NCI-H2227 treated with DMSO at 0.1 percent for 48 hours (cell line): ENCODE measurements at places on chromosomes 12 and 14.

- DNase-seq, result no peak
Measured at GRCh38 chr12:96416033-96416799, 16.0 kb upstream of the CDK17 start.

GRCh38 chr14:29717901-29718300 lies 209.7 kb downstream of the PRKD1 start:
- DNase-seq, result no peak

DNA sequence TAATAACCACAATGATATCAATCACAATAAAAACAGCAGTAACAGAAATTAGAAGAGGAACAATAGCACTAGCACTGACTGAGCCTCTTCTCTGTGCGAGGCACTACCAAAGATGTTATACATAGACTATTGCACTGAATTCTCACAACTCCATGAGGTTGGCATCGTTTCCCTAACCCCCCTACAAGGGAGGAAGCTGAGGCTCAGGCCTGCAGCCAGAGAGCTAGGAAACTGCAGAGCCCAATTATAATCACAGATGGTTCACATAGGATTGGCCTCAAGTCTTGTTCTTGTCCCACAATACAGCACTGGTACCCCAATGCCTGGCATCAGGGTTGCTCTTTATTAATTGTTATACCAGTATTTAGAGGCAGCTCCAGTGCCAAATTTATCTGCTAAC lies 278.0 kb downstream of the CEP128 start:
- no peak for DNase-seq

DNA sequence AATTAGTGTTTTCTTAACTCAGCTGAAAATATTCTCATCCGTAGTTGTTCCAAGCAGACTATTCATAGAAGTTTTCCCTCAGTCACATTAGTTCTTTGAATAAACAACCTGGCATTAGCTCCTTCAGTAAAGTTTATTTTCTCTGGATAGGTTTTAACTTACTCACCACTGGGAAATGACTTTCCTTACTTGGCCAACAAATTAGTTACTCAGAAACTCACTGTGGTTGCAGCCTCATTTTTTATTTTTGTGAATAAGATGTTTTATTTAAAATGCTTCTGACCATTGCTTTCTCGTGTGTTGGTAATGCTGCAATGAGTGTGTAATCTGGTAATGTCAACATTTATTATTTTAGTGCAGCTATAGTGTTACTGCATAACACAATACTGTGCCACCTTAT lies 74.9 kb downstream of the NOVA1 start:
- DNase-seq, result no peak

GRCh38 chr12:52132754-52133161 lies 53.3 kb downstream of the SMIM41 start:
- DNase-seq, result no peak

GRCh38 chr12:14410841-14411569 lies 45.5 kb downstream of the ATF7IP start:
- DNase-seq, result no peak

DNA sequence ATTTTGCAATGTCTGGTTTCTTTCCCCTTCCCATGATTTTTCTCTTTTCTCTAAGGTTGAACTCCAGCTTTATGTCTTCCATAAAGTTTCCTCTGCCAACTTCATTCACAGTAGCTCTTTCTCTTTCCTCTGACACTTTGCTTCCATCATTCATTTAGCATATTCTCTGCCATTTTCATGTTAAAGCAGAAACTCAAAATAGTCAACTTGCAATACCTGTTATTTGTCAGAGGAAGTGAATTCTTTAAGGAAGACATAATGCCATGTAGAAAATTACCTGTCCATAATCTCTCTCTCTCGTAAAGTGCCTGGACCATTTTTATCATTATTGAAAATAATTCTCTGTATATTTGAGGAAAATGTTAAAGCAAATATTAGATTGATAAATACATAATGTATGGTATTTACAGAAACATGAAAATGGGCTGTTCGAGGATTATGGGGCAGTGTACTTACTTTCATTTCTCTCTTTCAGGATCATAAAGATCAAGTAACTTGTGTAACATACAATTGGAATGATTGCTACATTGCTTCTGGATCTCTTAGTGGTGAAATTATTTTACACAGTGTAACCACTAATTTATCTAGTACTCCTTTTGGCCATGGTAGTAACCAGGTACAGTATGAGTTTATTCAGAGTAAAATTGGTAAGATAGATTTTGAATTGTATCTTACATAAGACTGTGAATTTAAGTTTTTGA lies 12.6 kb downstream of the NEDD1 start:
- DNase-seq, result peak; percentile 8

GRCh38 chr14:58639198-58639565 lies 1.4 kb downstream of the DACT1 start:
- no peak for DNase-seq

DNA sequence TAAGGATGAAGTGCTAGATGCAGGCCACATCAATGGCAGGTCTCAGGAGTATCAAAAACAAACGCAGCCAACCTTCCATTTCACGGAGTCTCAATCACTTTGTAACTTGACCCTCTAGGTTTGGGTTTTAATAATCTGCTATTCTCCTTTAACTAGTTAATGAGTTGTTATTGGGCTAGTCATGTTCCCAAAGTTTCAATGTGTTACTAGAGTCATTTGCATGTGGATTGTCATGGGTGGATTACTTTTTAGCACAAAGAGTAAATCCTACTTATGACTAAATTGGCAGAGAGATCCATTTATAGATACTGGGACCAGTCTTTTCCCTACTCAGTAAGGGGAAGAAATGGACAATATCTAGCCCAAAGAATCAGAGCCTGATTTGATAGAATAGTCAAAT lies 151.0 kb downstream of the BCAT1 start:
- DNase-seq, result no peak

- DNase-seq, result no peak
Measured at GRCh38 chr12:5520037-5520436, 88.1 kb downstream of the NTF3 start.

DNA sequence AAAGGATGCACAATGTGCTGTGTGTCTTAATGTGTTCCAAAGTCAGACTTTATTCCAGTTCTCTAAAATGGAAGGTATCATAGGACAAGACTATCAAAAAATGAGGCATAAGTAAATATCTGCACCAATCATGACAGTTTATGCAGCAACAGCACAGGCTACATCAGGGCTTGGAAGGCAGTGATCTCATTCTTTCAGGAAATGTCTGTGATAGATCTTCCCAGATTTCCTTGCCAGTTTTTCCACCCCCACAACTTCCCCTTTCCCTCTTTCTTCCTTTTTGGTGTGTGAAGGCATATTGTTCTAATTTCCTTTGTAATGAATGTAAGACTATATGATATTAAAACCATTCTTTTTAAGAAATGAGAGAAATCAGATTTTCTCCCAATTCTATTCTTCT lies 326.7 kb downstream of the ATP23 start:
- no peak for DNase-seq

DNA sequence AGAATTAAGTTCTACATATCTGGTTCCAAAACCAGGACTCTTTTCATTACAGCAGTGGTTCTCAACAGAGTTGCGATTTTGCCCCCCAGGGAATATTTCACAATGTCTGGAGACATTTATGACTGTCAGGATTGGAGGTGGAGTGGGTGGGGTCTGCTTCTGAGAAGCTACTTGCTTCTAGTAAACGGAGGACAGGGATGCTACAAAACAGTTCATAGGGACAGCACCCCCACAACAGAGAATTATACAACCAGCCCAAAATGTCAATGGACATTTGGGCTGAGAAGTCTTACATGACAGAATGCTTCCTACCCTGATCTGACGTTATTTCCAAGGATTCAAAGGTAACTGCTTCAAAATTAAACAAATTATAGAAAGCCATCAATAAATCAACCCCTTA lies 739 bp upstream of the SPATA7 start:
- DNase-seq, result no peak

- DNase-seq, result no peak
Measured at GRCh38 chr12:122946690-122947341, 19.4 kb downstream of the ABCB9 start.

DNA sequence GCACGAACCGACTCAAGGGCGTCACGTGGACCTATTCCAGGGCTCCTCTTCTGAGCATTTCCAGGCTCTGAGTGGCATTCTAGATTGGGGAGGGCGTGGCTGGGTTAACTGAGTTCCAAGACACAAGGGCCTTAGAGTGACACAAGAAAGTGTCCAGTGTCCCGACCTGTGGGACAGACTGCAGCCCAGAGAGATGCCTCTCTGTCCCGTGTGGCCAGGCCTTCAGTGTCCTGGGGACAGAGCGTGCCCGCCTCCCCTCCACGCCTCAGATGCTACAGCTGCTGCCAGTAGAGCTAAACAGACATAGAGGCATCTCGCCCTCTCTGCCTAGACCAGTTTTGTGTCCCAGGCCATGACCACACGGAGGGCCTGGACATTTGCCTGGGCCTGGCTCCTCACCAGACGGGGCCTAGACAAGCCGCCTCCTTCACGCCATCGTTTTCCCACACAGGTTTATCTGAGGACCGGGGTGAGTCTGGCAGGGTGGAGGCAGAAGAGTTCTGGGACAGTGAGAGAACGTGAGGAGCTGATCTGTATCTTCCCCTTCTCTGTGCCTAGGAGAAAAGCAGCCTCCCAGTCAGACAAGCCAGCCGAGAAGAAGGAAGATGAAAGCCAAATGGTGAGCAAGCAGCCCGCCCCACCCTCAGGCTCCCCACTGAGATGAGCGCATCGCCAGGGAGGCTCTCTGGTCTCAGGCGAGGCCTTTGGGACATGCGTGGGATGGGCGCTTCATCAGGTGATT lies 27.1 kb downstream of the DEGS2 start:
- DNase-seq, result no peak

- DNase-seq, result no peak
Measured at GRCh38 chr12:72330784-72331183, 58.6 kb downstream of the TRHDE start.

GRCh38 chr12:2783936-2784600 lies 10.7 kb upstream of the FKBP4 start:
- DNase-seq, result peak; percentile 48

GRCh38 chr12:20127413-20127812 lies 240.9 kb upstream of the PDE3A start:
- no peak for DNase-seq

- DNase-seq, result no peak
Measured at GRCh38 chr12:14422516-14423230, 57.2 kb downstream of the ATF7IP start.

GRCh38 chr12:93846936-93847516 lies 169.9 kb downstream of the CRADD start:
- DNase-seq, result no peak

- no peak for DNase-seq
Measured at GRCh38 chr12:30853561-30854133, 72.9 kb upstream of the TSPAN11 start.

- no peak for DNase-seq
Measured at GRCh38 chr14:29442696-29443095, 485.0 kb downstream of the PRKD1 start.

GRCh38 chr14:93832665-93833064 lies 44.4 kb upstream of the PRIMA1 start:
- DNase-seq, result no peak

GRCh38 chr12:71872972-71873371 lies 33.4 kb downstream of the TBC1D15 start:
- DNase-seq, result no peak

DNA sequence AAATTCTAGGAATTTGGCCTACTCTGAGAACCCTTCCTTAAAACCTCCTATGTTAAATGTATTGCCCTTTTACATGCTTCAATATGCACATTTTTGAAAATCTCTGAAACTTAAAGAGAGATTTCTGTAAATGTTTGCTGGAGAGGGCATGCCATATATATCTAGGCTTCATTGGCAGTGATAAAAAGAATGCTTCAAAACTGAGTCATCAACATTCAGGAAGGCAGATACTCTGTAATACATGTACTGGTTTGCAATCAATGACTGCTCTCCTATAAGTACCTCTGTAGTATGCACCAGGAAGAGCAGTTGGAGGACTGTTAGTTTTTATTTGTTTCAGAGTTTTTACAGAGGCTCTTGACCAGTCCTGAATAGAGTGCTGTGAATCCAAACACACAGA lies 739.9 kb downstream of the SLC16A7 start:
- no peak for DNase-seq

DNA sequence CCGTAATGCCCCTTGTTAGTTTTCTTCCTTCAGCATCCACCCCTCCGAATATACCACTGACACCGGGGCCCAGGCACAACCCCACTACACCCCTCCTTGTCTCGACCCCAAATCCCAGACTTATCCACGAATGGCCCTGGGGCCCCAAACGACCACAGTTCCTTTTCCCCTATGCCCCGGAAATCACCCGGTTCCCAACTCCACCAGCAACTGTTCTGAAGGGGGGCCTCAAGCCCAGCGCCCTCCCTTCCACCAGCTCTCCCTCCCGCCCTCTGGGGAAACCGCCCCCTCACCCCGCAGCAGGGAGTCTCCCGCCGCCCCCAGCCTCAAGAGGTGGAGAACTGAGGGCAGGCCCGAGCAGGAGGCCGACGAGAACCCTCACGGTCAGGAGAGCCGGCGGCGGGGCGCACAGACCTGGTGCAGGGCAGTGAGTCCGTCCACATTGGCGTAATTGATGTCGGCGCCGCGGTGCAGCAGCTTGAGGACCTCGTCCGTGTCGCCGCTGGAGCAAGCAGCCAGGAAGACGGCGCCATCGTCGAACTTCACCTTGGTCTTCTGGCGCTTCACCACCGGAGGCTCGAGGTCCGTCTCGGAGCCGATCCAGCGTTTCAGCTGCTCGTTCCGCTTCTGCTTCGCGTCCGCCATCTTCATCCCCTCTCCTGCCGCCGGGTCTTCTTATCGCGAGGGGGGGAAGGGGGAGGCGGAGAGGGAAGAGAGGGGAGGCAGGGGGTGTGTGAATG lies 446 bp downstream of the PPP1R12A start:
- peak; percentile 68 for DNase-seq

DNA sequence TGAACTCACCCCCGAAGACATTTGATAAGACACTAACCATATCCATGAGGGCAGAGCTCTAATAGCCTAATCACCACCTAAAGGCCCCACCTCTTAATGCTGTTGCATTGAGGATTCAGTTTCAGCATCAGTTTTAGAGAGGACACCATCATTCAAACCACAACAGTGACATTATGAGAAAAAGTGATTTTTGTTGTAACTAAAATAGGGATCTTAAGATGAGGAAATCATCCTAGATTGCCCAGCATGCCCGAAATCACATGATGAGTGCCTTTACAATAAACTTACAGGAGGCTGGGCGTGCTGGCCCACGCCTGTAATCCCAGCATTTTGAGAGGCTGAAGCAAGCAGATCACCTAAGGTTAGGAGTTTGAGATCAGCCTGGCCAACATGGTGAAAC lies 9.7 kb upstream of the GLT1D1 start:
- no peak for DNase-seq

DNA sequence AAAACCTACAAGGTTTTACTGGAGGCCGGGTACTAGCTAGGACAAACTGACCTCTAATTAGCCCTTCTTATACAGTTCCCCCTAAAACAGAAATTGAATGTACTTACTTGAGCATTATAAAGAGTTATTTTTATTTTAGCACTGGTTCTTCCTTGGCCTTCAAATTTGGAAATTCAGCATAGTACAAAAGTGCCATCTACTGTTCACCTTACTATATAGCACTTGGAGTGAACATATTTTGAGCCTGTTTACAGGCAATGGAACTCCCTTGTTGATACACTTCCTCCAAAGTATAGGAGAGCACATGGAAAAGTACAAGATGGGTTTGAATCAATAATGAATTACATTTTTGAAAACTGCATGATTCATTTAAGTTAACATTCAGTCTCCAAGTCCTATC lies 3.9 kb upstream of the POC1B start:
- DNase-seq, result peak; percentile 55
